A549 treated with GW870086 at 1 μM for 4 hours (cell line): ENCODE measurements at places on chromosomes 5 and 9. TPM values are rescaled to one million over a fixed set of nuclear protein-coding genes. Genes with fewer than 3 reads are reported as not detected.

The PCDHGC5 gene
- total RNA-seq = 0.05 to 0.06 TPM in 2 of 5 replicates, not detected in the others

The SPINK4 gene
- not detected in 5 replicates for total RNA-seq

The GALNT12 gene
- total RNA-seq = 2.4 to 4.5 TPM (median 4.1 TPM) in 5 replicates

The CBY3 gene
- not detected in 5 replicates for total RNA-seq

The CTNND2 gene
- not detected in 5 replicates for total RNA-seq

The IRX2 gene
- total RNA-seq = 1.2 to 1.9 TPM (median 1.5 TPM) in 5 replicates

The ARID3C gene
- 0.15 to 0.41 TPM (median 0.21 TPM) in 4 of 5 replicates, not detected in the other for total RNA-seq

The TUSC1 gene
- total RNA-seq = 4.3 to 7.1 TPM (median 6.2 TPM) in 5 replicates

The INSL6 gene
- total RNA-seq = not detected in 5 replicates

The GEMIN5 gene
- 22.1 to 25.4 TPM (median 23.7 TPM) in 5 replicates for total RNA-seq

The PTGDS gene
- 0.57 to 0.68 TPM (median 0.66 TPM) in 3 of 5 replicates, not detected in the others for total RNA-seq

The RAPGEF6 gene
- total RNA-seq = 6.6 to 10.4 TPM (median 9.2 TPM) in 5 replicates
